ENCODE measurements at places on chromosomes 5 and 9. TPM values are rescaled to one million over a fixed set of nuclear protein-coding genes. Genes with fewer than 3 reads are reported as not detected.
A peak's percentile ranks its signal among the peaks of the same experiment; 100 is the strongest.

The DMRT3 gene
- total RNA-seq = not detected

The TAF1L gene
- not detected for total RNA-seq

The KIF4B gene
- not detected for total RNA-seq

The RPP25L gene
- total RNA-seq = 38.3 TPM

The FCN2 gene
- not detected for total RNA-seq

The PWWP2A gene
- total RNA-seq = 13.2 TPM

The MEIKIN gene
- not detected for total RNA-seq

The MAN1B1 gene
- 20.4 TPM for total RNA-seq

The MORN5 gene
- total RNA-seq = not detected

The EIF4E1B gene
- not detected for total RNA-seq

- DNase-seq = no peak
Measured at GRCh38 chr5:74541381-74541781, 99.1 kb downstream of the ENC1 start.

DNA sequence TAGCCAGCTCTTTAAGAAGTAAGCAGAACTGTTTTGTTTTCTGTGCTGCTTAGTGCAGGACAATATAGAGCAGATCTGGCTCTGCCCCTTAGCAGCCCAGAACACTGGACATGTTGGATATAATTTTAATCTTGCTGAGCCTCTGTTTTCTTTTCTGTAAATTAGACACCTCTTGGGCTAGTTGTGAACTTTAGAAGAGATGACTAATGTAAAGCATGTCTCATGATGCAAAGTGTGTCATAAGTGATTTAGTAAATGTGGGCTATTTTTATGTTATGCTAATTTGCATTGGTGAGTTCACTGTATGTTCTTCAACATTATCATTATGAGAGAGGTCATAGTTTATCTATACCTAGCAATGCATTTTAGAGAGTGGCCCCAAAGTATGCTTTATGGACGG, 156.1 kb upstream of the ADAMTSL1 start:
- DNase-seq = no peak

DNA sequence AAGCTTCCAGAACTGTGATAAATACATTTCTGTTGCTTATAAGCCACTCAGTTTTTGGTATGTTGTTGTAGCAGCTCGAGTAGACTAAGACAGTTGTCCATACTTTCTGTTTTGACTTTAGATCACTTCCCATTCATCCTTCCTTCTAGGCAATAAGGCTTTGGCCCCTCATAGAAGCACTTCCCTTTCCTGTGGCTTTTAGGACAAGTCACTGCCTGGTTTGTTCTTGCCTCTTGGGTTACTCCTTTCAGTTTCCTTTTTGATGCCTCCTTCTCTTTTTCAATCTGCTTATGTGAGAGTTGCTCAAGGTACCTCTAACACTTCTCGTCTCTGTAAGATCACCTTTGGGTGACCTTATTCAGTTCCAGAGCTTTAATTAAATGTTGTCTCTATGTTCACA, 72.4 kb upstream of the NTRK2 start:
- no peak for DNase-seq

- no peak for DNase-seq
Measured at GRCh38 chr5:73917891-73918290, 291.9 kb downstream of the ARHGEF28 start.

- no peak for DNase-seq
Measured at GRCh38 chr5:86679529-86679928, 61.8 kb downstream of the COX7C start.

DNA sequence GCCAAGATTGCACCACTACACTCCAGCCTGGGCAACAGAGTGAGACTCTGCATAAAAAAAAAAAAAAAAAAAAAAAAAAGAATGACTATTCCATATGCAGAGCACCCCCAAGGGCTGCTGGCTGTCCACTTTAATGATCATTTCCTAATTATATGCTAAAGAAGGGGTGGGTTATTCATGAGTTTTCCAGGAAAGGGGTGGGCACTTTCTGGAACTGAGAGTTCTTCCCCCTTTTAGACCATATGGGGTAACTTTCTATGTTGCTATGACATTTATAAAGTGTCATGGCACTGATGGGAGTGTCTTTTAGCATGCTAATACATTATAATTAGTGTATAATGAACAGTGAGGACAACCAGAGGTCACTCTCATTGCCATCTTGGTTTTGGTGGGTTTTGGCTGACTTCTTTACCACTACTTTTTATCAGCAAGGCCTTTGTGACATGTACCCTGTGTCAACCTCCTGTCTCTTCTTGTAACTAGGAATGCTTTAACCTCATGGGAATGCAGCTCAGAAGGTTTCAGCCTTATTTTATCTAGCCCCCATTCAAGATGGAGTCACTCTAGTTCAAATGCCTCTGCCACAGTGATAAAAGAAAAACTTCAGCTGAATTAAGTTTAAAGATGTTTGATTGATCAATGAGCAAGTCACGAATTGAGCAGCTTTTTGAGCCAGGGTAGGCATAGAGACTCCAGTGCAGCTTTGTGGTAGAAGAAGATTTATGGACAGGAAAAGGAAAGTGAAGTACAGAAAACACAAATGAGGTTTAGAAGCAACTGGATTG, 7.1 kb upstream of the NANS start:
- no peak for DNase-seq

DNA sequence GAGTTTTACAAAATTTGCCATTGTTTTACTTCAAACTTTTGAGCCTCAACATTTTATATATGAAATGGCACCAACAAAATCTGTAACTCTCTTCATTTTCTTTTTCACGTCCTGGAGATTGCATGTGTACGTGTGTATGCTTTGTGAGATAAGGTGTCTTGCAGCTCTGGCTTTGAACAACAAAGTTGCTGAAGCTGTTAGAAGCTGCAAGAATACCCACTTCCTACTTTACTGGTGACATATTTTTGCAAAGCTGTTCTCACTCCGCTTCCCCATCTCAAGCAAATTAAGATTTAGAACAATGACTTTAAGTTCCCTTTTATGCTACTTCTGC, 41.8 kb downstream of the FYB1 start:
- no peak for DNase-seq

GRCh38 chr5:176190886-176191755, 47.1 kb upstream of the SIMC1 start:
- DNase-seq = no peak

DNA sequence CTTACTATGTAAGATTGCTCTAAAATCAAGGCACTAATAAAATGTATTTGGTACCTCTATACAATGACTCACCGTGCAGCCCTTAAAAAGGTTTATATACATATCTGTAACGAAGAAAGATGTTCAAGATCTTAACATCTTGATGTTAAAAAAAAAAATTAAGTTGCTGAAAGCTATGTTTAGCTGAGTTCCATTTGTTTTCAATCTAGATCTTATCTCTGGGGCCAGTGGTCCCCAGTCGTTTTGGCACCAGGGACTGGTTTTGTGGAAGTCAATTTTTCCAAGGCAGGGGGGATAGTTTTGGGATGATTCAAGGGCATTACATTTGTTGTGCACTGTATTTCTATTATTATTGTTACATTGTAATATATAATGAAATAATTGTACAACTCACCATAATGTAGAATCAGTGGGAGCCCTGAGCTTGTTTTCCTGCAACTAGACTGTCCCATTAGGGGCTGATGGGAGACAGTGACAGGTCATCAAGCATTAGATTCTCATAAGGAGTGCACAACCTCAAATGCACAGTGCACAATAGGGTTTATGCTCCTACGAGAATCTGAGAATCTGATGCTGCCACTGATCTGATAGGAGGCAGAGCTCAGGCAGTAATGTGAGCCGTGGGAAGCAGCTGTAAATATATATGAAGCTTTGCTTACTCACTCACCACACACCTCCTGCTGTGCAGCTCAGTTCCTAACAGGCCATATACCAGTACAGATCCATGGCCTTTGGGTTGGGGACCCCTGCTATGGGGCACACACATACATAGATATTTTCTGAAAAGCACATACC, 27.6 kb upstream of the TSLP start:
- no peak for DNase-seq

- no peak for DNase-seq
Measured at GRCh38 chr5:135234666-135235401, 164.2 kb downstream of the MACROH2A1 start.

- no peak for DNase-seq
Measured at GRCh38 chr5:131991593-131992324, 19.7 kb downstream of the ACSL6 start.

GRCh38 chr9:93930070-93930469, 25.1 kb downstream of the BARX1 start:
- no peak for DNase-seq

- DNase-seq = no peak
Measured at GRCh38 chr9:112048924-112049691, 126.0 kb downstream of the SUSD1 start.

DNA sequence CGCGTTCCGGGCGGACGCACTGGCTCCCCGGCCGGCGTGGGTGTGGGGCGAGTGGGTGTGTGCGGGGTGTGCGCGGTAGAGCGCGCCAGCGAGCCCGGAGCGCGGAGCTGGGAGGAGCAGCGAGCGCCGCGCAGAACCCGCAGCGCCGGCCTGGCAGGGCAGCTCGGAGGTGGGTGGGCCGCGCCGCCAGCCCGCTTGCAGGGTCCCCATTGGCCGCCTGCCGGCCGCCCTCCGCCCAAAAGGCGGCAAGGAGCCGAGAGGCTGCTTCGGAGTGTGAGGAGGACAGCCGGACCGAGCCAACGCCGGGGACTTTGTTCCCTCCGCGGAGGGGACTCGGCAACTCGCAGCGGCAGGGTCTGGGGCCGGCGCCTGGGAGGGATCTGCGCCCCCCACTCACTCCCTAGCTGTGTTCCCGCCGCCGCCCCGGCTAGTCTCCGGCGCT, at the start of gene DAPK1:
Gene DAPK1, plus strand, starts transcription at position 264 of the 442 bp plus-strand sequence. CDS start 1,211 bp downstream, outside the sequence.
- DNase-seq = peak; percentile 84
